ENCODE measurements at places on chromosomes 1 and 21.

- DNase-seq = no peak
Measured at GRCh38 chr1:55358581-55358980, 143.4 kb upstream of the USP24 start.

DNA sequence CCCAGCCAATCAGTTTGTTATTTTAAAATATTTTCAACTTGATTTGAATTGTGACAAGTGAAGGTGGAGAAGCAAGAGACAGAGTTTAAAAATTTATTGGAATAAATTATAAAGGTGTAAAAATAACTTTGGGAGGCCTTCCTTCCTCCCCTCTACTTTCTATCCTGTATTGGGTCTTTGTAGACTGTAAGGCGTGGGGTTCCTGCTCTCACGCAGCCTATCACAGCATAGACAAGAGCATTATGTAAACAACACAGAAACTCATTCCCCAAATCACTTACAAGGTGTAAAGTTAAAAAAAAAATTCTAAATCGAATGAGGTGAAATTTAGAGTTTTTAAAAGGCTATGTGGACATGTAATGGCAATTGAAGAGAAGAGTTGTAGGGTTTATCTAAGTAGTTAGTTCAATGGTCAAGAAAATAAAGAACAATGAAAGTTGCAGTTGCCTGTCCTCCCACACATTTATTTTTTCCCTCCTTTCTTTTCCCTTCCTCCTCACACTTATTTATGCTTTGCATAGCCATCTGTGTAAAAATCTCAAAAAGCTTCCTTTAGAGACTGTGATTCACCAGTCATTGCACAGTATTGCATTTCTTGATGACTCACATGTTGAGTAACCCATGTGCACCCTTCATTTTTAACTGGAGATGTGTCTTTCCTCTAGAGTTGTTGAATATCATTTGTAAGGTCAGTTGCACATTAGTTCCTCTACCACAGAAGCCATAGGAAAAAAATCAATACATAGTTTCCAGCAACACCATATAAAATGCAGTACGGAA is 242.2 kb downstream of the PTPRC start:
- peak; percentile 96 for DNase-seq

DNA sequence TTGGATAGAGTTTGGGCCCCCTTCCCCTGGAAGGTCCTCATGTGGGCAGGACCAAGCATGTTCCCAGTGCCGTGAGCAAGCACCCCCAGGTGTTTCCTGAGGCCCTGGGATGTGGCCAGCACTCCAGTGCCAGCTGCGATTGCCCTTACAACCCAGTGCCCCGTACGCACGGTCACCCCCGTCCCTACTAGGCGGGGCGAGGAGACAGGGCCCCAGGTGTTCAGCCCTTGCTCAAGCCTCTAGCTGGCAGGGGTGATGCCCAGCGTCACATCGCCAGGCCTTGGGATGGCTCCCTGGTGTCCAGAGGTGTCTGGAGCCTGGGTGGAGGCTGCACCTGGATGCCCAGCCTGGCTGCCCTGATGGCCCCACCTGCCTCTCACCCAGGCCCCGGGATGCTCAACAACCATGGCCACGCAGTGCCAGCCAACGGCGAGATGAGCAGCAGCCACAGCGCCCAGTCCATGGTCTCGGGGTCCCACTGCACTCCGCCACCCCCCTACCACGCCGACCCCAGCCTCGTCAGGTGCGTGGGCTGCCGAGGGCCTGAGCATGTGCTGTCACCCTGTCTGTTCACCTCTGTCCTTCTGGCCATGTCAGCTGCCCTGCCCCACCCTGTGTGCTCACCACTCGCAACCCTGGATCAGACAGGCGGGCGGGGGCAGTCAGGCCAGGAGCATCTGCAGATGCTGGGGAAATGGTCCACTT is 21.6 kb upstream of the CCDC27 start:
- DNase-seq = no peak

DNA sequence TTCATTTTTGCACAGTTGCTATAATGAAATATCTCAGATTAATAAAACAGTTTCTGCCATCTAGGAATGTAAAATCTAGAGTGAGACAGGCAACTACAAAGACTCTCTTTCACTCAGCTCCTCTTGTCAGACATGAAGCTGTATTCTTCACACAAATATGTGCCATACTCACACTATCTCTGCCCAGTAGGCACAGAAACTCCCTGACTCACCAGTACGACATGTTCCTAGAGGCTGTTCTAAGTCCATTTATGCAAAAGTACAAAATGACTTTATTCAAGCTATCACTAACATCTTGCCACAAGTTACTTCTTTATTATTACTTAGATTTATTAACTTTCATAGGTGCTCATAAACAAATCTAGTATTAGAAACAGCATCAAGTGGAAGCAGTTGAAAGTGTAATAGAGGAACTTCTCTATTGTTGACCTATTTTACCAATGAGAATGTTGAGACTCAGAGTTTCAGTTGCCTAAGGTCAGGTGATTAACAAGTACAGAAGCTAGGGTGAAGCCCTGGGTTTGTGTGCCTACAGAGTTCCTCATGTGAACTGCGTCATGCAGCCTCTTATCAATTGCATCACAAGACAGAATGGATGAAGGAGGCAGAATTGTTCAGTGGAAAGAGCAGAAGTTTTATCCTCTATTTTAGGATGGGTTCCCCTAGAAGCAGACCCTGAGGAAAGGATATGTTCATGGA is 98.9 kb downstream of the RGS2 start:
- DNase-seq = peak; percentile 70

DNA sequence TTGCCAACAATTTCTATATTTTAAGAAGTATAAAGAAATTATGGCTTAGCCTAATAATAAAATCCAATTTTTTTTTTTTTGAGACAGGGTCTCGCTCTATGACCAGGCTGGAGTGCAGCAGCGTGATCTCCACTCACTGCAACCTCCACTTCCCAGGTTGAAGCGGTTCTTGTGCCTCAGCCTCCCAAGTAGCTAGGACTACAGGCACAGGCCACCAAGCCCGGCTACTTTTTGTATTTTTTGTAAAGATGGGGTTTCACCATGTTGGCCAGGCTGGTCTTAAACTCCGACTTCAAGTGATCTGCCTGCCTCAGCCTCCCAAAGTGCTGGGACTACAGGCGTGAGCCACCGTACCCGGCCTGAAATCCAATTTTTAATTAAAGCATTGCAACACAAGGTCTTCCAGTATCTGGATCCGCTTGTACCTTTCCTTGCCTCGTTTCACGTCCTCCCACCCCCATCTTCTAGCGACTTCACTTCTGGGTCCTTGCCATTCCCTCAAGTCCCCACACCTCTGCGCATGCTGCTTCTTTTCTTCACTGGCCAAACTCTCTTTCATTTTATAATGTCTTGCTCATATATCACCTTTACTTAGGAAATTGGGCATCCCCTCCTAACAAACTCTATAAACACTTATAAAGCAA is 2.3 kb downstream of the FUBP1 start:
- peak; percentile 58 for DNase-seq

GRCh38 chr1:208880433-208881100 is 636.4 kb upstream of the PLXNA2 start:
- DNase-seq = no peak

- DNase-seq = peak; percentile 75
Measured at GRCh38 chr1:198187973-198188588, 31.3 kb downstream of the NEK7 start.

DNA sequence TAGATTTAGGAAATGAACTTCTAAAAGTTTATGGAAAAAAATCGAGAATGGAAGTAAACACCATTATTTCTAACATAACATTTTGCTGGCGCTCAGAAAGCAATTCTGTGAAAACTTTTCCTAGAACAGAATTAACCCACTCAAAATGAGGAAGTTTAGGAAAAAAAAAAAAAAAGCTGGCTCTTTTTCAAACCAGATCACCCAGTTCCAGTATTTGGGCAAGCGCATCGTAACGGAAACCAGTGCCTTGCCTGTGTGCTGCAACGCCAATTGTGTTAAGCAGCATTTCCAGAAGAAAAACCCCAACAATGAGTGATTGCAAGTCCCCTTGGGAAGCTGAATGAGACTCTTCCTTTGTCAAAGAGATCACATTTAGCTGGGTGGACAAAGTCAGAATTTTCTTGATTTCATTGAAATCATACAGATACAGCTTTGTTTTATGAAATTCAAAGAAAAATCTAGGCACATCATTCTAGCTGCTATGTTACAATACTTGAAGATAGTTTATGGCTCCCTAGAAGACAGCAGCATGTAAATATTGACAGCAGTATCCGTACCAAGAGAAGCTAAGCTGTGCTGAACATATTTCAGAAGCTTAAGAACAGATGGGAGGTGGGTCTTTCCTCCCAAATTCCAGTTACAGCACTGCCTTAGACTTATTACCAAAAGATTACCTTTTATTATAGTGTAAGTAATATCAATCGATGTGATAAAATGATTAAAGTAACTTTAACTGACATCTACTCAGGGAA is 113.4 kb downstream of the ERG start:
- DNase-seq = peak; percentile 93

GRCh38 chr1:245609354-245610150 is 454.8 kb downstream of the KIF26B start:
- DNase-seq = no peak

GRCh38 chr1:25534410-25534788 is 9.0 kb upstream of the LDLRAP1 start:
- DNase-seq = no peak

DNA sequence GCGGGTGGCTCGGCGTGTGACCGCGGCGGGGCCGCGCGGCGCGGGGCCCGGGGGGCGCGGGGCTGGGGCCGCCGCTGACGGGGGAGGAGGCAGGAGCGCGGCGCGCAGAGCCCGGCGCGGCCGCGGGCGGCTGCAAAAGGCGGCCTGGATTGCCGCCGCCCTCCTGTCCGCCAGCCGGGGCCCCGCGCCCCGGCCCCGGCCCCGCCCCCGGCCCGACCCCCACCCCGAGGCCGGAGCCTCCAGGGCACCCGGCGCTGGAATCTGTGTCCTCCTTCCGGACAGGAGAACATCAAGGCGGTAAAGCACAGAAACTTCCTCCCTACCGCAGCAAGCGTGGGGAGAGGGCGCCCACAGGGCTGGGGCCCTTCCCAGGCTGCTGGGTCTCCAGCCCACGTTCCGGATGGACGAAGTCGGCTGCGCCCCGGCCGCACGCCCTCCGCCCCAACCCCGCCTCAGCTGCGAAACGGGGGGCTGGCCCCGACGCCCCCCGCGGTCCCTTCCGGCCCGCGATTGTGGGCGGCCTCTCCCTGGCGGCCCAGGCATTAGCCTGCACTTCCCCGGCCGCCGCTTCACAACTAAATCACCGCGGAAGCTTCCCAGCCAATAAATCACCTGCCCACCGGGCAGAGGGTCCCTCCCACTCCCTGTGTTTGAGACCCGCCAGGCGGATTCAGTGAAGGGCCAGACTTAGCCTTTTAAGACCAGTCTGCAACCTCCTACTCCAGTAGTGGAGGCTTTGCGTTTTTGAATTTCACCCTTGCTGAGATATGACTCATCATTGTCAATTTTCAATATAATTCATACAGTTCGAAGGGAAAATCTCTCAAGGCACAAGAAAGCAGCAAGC is 106.0 kb downstream of the SLC45A1 start:
- peak; percentile 67 for DNase-seq

DNA sequence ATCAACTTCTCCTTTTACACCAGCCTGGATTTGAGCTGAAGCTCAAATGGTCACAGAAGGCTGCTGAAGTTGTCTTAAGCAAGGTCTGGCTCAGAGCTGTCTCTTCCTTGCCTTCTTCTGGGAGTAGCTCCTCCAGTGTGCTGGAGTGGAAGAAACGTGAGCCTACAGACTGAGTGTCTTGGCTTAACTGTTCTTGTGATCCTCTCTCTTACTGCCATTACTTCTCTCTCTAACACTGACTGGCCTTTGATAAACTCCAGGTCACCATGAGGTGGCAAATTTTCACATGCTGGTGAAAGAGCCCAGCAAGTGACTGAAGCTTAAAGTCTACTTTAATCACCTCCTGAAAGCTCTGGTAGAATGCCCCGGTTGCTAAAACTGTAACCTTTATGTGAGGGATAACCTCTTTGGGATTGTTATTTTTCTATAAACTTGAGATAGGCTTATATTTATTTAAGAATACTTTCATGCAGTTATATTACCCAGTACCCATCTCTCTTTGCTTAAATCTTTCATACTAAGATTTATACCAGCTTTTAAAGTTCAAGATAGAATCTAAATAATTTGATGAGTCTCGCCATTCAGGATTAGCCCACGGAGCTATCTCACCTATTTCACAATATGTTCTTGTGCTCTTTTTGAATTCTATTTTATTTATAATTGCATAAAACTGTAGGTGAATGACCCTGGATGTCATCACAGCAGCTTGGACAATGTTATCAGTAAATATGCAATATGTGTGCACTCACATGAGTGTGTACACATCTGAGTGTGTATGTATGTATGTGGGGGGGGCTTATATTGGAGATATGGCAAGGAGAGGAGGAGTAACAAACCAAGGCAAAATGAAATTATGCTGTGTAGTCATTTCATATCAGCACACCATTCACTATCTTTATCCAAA is 924.0 kb downstream of the LTN1 start:
- peak; percentile 72 for DNase-seq

DNA sequence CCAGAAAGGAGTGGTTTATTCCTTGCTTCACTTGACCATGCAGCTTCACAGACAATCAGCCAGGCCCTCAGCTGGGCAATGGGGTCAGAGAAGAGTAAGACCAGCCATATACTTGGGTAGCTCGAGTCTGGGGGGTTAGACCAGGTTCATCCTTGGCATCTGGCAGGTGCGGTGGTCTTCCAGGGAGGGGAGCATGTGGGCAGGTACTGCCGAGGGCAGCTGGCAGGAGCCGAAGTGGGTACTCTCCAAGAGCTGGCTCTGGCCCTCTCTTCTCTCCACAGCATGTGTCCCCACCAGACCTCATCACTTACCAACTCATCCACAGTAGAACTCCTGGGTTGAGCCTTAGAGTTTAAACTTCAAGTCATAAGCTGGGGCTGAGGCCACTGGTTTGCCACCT is 156.8 kb downstream of the FOXD2 start:
- no peak for DNase-seq

DNA sequence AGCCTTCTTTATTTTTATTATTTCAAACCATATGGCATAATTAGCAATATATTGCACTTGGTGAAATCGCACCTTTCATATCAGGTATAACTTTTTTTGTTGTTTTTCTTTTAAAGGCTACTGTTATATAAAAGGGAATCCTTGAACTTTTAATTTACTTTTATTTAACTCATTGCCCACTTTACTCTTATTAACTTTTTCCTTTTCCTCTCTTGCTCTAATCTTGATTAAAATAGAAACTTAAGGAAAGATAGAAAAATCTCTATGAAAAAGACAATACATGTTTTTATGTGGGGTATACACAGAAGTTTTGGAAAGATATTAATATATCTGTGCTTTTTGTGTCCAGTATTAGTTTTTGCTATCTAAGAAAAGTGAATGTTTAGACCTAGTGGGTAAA is 805.8 kb downstream of the USP25 start:
- peak; percentile 38 for DNase-seq

All from OCI-M1 (cell line).